ENCODE measurements at places on chromosomes 3 and 15.

GRCh38 chr3:73683706-73684105 is 59.0 kb upstream of the PDZRN3 start:
- no peak for DNase-seq

DNA sequence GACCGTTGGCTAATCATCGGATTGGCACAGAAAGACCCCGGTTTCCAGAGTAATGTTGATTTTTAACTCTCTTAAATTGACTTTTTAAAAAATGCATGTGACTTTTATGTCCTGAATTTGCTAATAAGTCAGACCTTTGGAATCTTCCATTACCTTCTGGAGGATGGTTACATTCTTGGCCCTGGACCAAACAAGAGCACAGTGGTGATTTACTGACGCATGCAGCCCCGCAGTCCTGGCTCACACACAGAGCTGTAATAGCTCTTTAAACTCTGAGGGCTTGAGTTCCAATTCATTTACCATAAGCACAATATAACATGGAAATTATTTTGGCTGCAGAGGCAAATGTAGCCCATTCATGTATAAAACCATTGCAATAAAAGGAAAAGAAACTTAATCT is 25.1 kb downstream of the SOX14 start:
- DNase-seq, result no peak

- DNase-seq, result no peak
These were observed 839.0 kb downstream of the TUSC7 start for GRCh38 chr3:117548600-117548999.

DNA sequence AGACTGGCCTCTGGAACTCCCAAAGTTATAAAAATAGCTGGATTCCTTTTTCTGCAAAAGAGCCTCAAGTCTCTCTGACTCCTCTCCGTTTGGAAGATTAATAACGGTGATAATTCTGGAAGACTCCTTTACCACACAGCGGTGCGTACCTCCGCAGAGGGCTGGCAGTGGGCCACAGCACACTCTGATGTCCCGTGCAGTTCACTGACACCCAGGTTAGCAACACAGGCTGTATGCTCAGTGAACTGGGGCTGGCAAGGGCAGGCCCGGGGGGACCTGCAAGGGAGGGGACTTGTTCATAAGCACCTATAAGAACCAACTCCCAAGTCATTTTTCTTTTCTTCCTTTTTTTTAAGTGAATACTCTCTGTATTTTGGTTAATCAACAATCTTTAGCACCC is 120.3 kb upstream of the TJP1 start:
- DNase-seq, result no peak

DNA sequence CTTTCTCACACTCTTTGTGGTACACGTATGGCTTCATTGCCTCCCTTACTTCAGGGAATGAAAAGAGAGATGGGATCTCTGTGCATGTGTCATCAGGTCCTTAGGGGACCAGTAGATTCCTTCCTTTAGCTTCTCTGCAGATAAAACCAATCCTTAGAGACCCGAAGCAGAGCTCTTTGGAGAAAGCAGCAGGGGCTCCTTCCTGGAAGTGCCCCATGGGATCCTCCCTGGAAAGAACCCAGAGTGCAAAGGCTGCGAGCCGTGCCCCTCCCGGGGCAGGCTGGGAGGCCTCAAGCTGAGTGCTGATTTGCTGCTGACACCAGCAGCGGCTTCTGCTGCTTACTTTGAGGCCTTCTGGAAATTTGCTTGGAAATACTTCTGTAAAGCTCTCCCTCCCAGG is 328.6 kb upstream of the RGMA start:
- DNase-seq, result no peak
